Fibroblast of upper back skin (primary cell): ENCODE measurements at places on chromosomes 2 and 18.

- peak; percentile 47 for DNase-seq
Observed at GRCh38 chr18:71443706-71444480, 1100.2 kb downstream of the CBLN2 start.

GRCh38 chr2:101545950-101546349 lies 71.0 kb upstream of the RFX8 start:
- no peak for DNase-seq

DNA sequence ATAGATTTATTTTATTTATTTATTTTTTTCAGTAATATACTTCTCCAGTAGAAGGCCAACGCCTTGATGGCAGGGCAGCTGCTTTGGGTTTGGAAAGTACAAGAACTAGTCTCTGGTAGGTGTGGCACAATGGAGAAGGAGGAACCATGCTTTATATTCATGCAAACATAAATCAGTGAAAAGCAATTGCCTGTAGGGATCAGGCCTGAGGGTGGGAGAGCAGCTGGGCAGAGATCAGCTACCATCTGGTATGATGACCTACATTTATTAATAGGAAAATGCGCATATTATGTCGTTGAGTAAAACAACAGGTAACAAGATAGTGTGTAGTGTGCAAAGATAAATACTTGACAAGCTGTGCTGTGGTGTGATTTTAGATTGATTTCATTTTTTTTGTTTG lies 120.4 kb upstream of the TLK1 start:
- no peak for DNase-seq

GRCh38 chr2:74538881-74539339 lies 9.2 kb downstream of the HTRA2 start:
- no peak for DNase-seq

GRCh38 chr2:32937602-32938448 lies 8.9 kb upstream of the LTBP1 start:
- DNase-seq: peak; percentile 18

GRCh38 chr18:58822944-58823343 lies 41.7 kb upstream of the ZNF532 start:
- DNase-seq: no peak

GRCh38 chr2:36569267-36569856 lies 28.6 kb downstream of the FEZ2 start:
- no peak for DNase-seq

- DNase-seq: peak; percentile 77
Observed at GRCh38 chr2:151315381-151315903, 26.0 kb upstream of the NMI start.

- DNase-seq: no peak
Observed at GRCh38 chr2:236600892-236601291, 31.3 kb downstream of the ACKR3 start.

GRCh38 chr2:76506538-76506937 lies 795.8 kb upstream of the GCFC2 start:
- no peak for DNase-seq

DNA sequence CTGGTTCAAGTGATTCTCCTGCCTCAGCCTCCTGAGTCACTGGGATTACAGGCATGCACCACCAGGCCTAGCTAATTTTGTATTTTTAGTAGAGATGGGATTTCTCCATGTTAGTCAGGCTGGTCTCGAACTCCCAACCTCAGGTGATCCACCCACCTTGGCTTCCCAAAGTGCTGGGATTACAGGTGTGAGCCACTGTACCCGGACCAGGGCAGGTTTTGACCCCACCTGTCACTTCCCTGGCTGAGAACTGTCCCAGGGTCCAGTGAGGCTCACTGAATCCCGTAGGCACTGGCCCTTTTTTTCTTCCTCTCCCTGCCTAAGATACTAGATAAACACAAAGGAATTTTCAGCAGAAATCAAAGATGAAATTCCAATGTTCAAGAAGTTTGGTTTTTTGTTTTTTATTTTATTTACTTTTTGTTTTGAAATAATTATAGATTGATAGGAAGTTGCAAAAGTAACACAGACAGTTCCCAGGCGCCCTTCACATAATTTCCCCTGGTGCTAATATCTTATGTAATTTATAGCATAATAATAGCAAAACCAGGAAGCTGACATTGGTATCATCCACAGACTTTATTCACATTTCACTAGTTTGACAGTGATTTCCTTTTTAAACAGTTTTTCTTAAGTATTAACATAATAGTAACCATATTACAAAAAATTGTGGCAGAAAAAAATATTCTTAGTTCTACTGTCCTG lies 52.4 kb upstream of the B3GNT7 start:
- no peak for DNase-seq

DNA sequence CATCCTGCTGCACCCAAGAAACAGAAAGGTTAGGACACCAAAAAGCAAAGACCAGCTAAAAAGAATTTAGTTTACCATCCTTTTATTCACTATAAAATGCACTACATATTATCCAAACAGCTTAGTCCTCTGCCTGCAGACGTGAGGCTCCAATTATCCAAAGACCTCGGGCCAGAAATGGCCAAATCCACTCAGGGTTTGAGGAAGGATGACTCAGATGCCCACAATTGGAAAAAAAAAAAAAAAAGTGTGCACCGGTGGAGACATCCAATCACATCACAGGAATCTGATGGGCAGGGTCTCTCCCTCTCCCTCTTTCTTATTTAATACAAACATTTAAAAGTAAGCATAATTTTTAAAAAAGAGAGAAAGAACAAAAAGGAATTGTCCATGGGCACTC lies 65.7 kb downstream of the TRABD2A start:
- DNase-seq: peak; percentile 25

GRCh38 chr2:75428646-75429443 lies 131.9 kb downstream of the EVA1A start:
- DNase-seq: no peak

DNA sequence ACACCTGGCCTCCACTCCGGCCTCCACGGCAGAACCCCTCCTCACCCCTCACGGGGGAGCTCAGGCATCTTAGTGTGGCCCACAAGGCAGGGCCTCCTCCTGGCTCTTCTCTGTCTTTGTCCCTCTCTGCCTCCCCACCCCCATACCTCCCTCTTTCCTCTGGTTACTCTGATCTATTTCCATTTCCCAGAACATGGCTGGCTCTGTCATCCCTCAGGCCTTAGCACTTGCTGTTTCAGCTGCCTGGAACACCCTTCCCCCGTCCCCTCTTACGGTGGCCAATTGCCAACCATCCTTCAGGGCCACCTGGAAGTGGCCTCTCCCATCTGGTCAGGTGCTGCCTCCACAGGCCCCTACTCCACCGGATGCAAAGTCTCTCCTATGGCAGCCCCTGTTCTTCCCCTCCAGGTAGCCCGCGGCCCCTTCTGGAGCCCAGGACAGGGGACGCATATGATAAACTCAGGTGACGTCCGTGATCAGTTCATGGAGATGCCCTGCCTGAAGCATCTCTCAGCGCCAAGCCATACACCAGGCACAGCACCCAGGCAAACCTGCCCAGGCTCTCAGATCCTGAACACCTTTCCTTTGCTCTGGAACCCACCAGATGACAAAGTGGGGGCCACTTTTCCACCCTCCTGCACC lies 3.6 kb upstream of the ECEL1 start:
- no peak for DNase-seq

GRCh38 chr2:55014962-55015939 lies 35.0 kb downstream of the RTN4 start:
- peak; percentile 78 for DNase-seq

DNA sequence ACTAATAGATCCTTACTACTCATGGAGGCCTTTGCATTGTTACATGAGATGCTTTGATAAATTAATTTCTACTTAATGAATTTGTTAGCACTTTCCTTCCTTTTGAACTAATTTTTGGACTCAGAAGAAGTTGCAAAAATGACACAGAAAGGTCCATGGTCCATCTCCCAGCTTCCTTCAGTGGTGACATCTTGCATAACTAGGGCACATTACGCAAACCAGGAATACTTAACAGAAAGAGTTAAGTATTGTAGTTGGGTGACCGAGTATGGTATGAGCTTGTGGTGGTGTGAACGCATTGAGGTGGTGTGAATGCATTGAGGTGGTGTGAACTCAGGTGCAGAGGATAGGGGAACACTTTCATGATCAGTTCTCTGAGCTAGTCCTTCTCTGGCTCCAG lies 151.1 kb upstream of the TWIST2 start:
- no peak for DNase-seq

DNA sequence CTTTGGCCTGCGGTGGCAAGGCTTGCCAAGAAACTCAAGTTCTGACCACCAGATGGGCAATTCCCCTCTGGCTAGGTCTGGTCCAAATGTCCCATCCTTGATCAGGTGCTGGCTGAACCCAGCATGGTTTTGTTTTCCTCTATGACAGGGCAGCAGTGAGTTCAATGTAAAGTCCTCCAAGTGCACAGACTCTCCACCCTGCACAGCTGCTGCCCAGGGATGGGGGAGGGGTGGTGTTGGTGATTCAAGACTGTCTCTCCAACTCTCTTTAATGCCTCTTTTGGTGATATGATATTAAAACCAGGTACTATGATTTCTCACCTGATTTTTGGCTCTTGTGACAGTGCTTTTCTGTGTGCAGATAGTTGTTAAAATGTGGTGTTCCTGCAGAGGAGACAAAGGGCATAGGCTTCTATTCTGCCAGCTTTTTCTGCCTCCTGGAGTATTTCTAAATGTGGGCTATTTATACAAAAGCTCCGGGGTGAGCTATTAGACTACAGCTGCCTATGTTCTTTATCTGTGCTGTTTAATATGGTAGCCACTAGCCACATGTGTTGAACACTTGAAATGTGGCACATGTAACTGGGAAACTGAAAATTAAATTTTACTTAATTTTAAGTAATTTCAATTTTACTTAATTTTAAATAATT lies 64.0 kb upstream of the STK39 start:
- no peak for DNase-seq

- DNase-seq: no peak
Observed at GRCh38 chr2:120853306-120854013, 117.8 kb downstream of the GLI2 start.

DNA sequence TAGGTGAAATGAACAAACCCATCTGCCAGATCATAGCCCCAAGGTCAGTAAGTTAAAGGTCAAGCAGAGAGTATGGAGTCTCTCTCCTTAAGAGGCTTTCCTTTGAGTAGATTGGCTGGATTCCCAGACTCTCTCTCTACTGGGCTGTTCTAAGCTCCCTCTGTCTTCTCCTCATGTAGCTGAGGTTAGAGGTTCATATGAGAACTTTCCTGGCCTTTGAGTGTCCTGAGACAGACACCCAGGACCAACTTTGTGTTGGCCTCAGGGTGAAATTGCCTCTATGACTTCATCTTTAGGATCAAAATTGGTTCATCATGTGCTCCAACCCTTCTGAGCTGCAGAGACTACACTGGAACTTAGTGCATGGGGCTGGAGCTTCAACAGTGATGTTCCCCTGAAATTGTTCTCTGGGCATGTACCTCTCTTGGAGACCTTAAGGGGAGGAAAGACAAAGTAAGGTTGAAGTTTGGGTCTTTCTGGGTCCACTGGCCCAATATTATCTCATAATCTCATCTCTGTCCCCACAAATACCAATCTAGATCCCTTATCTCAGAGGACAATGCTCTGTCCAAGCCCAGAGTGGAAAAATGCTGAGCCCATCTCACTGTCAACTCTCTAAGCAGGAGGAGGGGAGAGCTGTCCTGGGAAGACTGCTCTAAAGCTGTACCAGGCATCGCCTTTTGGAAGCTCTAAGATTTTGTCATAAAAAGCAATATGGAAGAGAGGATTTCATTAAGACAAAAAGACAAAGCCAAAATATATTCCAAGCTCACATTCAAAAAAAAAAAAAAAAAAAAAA lies 177.3 kb upstream of the ARL4C start:
- peak; percentile 18 for DNase-seq

DNA sequence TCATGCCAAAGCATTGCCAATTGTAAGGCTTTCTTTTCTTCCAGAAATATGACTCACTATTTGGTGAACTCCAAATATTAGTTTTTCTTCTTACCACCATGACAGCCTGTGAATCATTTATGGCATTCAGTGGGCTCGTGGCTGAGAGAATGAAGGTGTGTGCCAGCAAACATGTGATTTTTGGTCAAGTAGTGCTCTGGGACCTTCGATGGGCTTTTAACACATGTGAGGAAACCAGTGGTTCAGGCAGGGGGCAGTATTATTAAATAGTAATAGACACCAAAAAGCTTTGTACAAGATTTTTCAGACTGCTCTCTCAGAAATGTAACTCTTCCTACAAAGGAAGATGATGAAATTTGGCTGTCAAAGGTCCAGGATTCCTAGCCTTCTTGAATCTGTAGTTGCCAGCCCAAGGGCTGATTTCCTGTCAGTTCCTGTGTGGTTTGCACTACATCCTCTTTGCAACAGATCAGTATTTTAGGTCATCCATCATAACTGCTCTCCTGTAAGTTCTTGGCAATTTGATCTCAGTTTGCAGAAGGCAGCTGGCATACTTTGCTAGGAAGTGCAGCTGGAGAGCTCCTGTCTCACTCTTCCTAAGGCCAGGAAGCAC lies 64.3 kb downstream of the BABAM2 start:
- peak; percentile 100 for DNase-seq

GRCh38 chr2:231039821-231040364 lies 2.6 kb downstream of the C2orf72 start:
- DNase-seq: no peak

- no peak for DNase-seq
Observed at GRCh38 chr18:75779910-75780309, 352.4 kb upstream of the SMIM21 start.

DNA sequence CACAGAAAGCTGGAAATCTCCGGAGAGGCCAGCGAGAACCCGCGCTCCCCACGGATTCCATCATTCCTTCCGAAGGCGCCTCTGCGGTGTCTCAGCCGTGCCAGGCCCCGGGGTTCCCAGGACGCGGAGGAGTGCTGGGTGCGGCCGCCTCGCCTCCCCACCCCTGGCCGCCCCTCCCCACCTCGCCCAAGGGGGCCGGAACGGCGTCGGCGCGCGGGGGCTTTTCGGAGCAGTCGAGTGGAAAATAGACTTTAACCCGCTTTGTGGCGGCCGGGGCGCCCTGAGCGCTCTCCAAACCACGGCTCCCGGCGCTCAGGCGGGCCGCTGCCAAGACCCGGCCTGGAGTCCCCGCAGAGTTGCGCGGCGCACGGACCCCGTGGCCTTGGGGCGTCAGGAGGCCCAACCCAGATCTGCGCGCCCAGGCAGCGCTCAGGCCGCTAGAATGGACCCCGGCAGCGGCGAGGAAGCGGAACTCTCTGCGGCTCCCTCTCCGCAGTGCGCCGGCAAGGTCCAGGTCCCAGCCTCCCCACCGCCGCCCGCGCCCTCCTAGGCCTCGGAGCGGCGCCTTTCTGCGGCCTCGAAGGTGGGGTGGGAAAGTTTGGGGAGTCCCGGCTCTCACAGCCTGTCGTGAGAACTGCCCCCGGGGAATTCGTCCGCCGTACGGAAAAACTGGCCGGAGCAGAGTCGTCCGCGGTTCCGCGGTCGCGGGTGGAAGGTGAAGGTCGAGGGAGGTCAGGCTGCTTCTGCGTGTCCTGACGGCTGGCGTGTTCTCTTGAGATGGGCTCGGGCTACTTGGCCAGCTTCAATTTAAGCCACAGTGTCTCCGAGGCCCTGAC lies 1.2 kb upstream of the EMX1 start:
- DNase-seq: no peak
